Activated CD8-positive, alpha-beta T cell treated with anti-CD3 and anti-CD28 coated beads, Interleukin-2, amount 10 ng/mL, durations not matched to agents 7 days and 5 days (primary cell): ENCODE measurements at places on chromosomes 7 and 10. TPM values are rescaled to one million over a fixed set of nuclear protein-coding genes. Genes with fewer than 3 reads are reported as not detected.

The SMO gene
- total RNA-seq, result not detected

The PDK4 gene
- not detected for total RNA-seq

The ATRNL1 gene
- total RNA-seq, result not detected

The OR2A5 gene
- total RNA-seq, result not detected

The CTNNA3 gene
- total RNA-seq, result 2.6 TPM

The UTF1 gene
- not detected for total RNA-seq

GRCh38 chr7:130210181-130210935 is 2.7 kb downstream of the SSMEM1 start:
- DNase-seq, result no peak

DNA sequence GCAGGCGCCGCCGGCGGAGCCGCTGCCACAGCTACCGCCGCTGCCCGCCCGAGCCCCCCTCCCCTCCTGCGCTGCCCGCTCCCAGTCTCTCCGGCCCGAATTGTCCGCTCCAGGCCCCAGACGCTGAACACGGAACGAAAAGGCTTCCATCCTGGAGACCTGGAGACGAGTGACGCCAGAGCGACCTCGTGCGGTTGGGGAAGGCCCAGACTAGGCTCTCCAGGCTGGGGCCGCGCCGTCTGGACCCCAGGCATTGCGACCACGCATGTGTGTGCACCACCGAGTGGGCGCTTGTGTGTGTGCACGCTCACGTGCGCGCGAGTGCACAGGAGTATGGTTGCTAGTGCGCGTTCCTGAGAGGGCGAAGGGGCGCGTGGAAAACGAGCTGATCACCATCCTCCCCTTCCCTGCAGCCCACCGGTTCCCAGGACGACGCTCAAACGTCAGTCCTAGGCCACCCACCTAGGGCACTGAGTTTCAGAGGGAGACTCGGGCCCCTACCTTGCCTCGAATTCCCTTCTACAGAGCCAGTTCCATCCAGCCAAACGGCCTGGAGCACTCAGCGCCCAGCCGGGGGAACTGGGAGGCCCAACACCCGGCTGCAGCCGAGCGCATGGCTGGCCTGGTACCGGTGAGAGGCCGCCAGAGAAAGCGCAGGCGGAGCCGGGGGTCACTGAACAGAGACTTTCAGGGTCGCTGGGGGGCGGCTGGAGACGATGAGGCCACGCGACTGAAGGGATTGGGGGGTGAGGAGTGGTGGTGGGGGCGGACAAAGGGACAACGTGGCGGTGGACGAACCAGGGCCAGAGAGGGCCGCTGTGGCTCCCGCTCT is 11.6 kb downstream of the LBX1 start:
- DNase-seq, result no peak

GRCh38 chr10:126704649-126705048 is 34.2 kb upstream of the C10orf90 start:
- no peak for DNase-seq

DNA sequence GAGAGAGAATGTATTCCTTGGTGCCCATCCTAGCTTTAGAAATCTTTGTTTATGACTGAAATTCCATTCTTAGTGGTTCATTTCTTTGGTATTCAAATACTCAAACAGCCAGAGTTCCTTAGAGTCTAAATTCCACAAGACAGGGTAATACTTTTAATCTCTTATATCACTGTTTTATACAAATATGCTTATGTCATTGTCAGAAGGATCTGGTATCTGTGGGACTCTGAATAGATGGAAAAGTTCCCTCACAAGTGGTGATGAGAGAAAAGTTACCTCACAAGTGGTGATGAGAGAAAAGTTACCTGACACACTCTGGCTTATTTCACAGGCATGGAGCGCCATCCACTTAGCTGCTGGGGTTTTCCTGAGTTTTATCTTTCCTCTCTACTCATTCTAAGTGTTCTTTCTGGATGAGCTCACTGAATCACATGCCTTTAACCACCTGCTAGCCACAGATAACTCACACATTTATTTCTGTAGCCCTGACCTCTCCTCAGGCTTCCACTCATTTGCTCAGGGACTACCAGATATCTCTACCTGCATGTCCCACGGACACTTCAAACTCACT is 784.0 kb downstream of the SUGCT start:
- no peak for DNase-seq

- no peak for DNase-seq
Measured at GRCh38 chr10:63603709-63604445, 82.7 kb downstream of the REEP3 start.

DNA sequence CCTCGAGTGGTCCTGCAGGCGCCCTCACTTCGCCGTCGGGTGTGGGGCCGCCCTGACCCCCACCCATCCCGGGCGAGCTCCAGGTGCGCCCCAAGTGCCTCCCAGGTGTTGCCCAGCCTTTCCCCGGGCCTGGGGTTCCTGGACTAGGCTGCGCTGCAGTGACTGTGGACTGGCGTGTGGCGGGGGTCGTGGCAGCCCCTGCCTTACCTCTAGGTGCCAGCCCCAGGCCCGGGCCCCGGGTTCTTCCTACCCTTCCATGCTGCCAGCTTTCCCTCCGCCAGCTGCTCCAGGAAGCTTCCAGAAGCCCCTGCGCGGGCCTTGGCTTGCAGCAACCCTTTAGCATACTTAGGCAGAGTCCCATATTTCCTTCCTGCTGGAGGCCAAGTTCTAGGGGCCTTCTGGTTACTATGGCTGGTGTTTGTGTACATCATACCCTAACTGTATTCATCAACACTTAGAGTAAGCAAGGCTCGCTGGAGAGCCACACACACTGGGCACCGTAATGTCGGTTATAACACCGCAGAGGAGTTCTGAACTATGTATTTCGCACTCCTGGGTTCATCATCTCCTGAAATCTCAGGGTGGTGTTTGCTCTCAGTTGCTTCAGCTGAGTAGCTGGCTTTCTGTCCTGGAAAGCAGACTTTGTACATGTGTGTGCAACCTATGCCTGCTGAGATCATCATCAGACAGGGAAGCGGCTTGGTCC is 471 bp downstream of the MGMT start:
- peak; percentile 22 for DNase-seq

DNA sequence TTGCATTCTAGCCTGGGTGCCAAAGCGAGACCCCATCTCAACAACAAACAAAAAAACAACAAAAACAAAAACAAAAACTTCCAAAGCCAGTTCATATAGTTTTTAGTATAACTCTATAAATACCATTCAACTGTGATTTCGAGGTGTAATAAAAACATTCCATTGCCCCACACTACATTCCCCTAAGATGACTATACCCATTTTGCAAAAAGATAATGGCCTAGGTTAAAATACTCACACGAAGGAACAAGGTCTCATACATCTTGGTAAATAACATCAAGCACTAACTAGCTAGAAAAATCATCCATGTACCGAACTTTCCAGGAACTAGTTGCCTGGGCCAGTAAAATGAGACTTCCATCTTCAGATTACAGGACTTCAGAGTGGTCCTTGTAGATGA is 55.4 kb downstream of the GLI3 start:
- DNase-seq, result no peak

GRCh38 chr7:155262031-155262430 is 35.6 kb upstream of the INSIG1 start:
- DNase-seq, result no peak

GRCh38 chr10:103556383-103557007 is 63.0 kb downstream of the NEURL1 start:
- no peak for DNase-seq
